SJSA1 (cell line): ENCODE measurements at places on chromosomes 2 and 18. TPM values are rescaled to one million over a fixed set of nuclear protein-coding genes. Genes with fewer than 3 reads are reported as not detected.

GRCh38 chr18:30016179-30016578, 1026.4 kb downstream of the DSC3 start:
- no peak for DNase-seq

Gene CHAC2
- 19.2 and 19.8 TPM in 2 replicates for total RNA-seq

Gene KCNG3
- total RNA-seq: 5.4 and 7.1 TPM in 2 replicates

Gene WDR33
- 19.7 and 36.6 TPM in 2 replicates for total RNA-seq

DNA sequence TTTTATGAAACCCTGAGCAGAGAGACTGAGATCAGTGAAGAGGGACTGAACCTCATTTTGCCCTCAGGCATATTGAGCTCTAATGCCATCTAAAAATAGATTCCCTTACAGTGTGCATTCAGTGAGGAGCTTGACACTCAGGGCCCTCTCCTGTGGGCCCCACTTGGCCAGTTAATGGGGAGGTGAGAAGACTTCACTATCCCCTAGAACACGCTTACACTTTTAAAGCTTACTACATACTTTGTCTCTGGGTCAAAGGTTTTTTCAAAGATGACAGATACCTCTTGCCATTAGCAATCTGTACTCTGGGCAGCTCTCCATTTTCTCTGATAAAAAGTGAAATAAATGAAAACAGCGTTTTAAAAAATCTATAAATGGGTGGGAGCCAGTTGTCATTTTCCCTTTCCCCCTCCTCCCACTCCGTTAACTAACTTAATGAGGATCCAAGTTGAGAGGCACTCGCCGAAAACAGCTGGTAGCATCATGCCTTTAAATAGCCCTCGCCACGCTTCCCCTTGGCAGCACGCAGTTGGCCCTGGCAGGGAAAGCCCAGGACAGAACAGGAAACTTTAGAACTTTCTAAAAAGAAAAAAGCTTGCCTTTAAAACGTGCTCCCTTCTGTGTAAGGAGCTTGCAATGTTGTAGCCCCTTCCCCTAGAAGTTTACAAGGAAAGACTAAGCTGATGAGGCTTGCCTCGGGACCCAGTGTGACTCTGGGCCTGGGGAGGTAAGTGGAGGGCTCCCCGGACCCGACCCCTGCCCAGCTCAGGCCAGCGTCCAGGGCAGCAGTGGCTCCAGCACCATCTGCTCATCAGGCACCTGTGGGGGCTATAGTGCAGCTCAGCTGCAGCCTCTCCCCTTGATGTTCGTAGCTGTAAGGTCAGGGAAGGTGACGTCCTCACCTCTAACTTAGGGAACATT, 58.8 kb upstream of the FOSL2 start:
- no peak for DNase-seq

- DNase-seq: no peak
Observed at GRCh38 chr2:37648331-37649011, 23.0 kb downstream of the CDC42EP3 start.

DNA sequence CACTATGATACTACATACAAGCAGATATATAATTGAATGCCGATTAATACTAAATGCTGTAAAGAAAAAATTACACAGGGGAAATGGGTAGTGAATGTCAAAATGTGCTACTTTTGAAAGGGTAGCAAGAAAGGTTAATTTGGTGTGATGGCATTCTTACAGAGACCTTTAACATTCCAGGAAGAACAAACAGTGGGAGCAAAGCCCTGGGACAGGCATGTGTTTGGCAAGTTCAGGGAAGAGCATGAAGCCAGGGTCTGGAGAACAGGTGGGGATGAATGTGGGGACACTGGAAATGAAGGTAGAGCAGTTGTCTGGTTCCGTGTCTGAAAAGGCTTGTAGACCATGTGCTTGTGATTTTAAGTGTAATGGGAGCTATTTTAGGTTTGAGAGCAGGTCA, 82.2 kb upstream of the CYTIP start:
- DNase-seq: no peak

DNA sequence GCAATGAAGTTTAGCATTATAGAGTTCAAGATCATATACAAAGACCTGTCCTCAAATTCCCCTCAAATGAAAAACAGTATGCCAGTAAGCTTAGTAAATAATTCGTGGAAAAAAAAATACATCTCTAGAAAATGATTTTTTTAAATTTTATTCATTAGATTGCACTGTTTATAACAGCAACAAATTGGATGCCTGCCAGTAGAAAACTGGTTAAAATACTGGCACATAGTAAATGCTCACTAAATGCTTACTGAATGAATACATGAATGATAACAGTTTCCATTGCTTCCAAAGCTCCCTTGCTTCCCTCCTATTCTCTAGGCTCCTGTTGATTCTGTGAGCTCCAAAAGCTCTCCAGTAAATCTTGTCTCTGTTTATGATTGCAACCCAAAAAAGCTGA, 25.5 kb upstream of the SEH1L start:
- no peak for DNase-seq

Gene RNF125
- not detected in 2 replicates for total RNA-seq

DNA sequence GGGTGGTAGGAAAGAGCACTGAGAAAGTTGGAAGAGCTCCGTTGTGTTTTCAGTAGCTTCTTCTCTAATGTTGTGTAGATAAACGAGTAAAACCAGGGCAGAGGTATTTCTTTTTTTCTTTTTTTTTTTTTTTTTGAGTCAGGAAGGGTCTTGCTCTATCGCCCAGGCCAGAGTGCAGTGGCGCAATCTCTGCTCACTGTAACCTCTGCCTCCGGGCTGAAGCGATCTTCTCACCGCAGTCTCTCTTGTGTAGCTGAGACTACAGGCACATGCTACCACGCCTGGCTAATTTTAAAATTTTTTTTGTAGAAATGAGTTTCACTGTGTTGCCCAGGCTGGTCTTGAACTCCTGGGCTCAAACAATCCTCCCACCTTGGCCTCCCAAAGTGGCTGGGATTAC, 6.6 kb downstream of the GRHL1 start:
- DNase-seq: no peak

DNA sequence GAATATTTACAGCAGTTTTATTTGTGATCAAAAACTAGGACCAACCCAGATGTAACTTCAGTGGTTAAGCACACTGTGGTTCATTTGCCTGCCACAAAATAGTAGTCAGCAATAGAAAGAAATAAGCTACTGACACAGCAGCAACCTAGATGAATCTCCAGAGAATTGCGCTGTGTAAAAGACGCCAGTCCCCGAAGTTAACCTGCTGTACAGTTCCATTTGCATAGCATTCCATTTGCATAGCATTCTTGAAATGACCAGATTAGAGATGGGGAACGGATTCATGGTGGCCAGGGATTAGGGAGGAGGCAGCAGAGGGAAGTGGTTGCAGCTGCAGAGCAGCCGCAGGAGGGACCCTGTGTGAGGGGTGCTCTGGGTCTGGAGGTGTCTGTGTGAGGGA, 39.3 kb upstream of the NFATC1 start:
- no peak for DNase-seq

- DNase-seq: no peak
Observed at GRCh38 chr2:37771600-37772088, 100.2 kb upstream of the CDC42EP3 start.

Gene TBR1
- total RNA-seq: 0.03 TPM in 1 of 2 replicates, not detected in the other

GRCh38 chr2:232643813-232644347, 10.5 kb downstream of the EFHD1 start:
- no peak for DNase-seq

- no peak for DNase-seq
Observed at GRCh38 chr2:74496997-74497776, 2.2 kb downstream of the LBX2 start.
